ENCODE measurements at places on chromosomes 16 and 17. TPM values are rescaled to one million over a fixed set of nuclear protein-coding genes. Genes with fewer than 3 reads are reported as not detected.
A peak's percentile ranks its signal among the peaks of the same experiment; 100 is the strongest.

HAS3 gene
- 0.67 TPM for polyA plus RNA-seq

DNA sequence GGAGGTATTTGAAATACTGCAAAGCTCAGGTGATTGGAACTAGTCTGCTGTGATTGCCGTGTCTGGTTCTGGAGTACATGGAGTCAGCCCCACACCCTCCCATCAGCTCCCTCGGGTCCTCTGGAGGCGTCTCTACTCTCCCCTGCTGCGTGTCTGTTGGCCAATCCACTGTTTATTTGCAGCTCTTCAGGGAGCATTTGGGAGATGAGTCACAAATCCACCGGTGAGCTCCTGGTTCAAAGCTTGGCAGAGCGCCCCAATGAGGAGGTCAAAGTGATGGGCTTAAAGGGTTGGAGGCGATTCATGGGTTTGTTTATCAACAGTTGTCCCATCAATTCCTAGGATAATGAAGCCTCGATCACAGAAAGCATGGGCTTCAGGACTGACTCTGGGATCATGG is 14.6 kb downstream of the CALB2 start:
- no peak for DNase-seq
- no peak overlapping the region for H3K27ac ChIP-seq
- no peaks in the 10 kb centered on the region for H3K27me3 ChIP-seq

GRCh38 chr17:42806249-42806648 is 7.6 kb downstream of the CNTD1 start:
- no peak overlapping the region for H3K4me3 ChIP-seq
- H3K27me3 ChIP-seq = no peaks in the 10 kb centered on the region
- peak; percentile 87 for DNase-seq

GRCh38 chr17:72158895-72159885 is 38.4 kb downstream of the SOX9 start:
- no peaks in the 10 kb centered on the region for H3K4me1 ChIP-seq
- no peak overlapping the region for H3K27ac ChIP-seq
- no peak overlapping the region for H3K4me3 ChIP-seq
- no peaks in the 10 kb centered on the region for H3K36me3 ChIP-seq

GRCh38 chr16:50265260-50265659 is 1.1 kb upstream of the ADCY7 start:
- no peaks in the 10 kb centered on the region for H3K27me3 ChIP-seq
- H3K4me1 ChIP-seq = peaks cover 32% of the 10 kb centered on the region
- no peak overlapping the region for H3K4me3 ChIP-seq
- no peak overlapping the region for H3K27ac ChIP-seq
- no peaks in the 10 kb centered on the region for H3K36me3 ChIP-seq

ZNF469 gene
- under 0.01 TPM for polyA plus RNA-seq

BEAN1 gene
- not detected for polyA plus RNA-seq

DNA sequence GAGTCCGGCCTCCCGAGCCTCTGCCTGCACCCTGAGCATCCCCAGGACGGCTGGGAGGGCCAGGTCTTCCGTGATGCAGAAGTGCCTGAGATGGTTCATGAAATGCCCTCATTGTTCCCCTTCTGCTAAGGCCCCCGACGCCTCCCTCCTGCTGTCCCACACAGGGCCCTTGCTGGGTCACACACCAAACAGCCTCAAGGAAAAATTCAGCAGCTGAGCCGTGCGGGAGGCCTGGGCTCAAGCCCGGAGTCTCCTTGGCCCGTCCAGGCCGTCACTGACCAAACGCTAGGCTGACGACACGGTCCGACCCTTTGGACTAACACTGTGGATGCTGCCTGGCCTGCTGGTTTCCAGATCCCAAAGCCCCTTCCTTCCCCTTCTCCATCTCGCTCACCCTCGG is 90.2 kb downstream of the RTN4RL1 start:
- H3K27me3 ChIP-seq = no peaks in the 10 kb centered on the region
- H3K27ac ChIP-seq = no peak overlapping the region
- no peaks in the 10 kb centered on the region for H3K36me3 ChIP-seq
- no peak for DNase-seq

TP53TG3F gene
- not detected for polyA plus RNA-seq

- H3K4me1 ChIP-seq = no peaks in the 10 kb centered on the region
- H3K27ac ChIP-seq = no peak overlapping the region
- H3K36me3 ChIP-seq = peaks cover 37% of the 10 kb centered on the region
- no peak overlapping the region for H3K4me3 ChIP-seq
- DNase-seq = no peak
These were observed 11.1 kb downstream of the FANCA start for GRCh38 chr16:89805136-89805905.

- no peaks in the 10 kb centered on the region for H3K4me1 ChIP-seq
- no peaks in the 10 kb centered on the region for H3K27me3 ChIP-seq
- no peak for DNase-seq
These were observed 7.4 kb upstream of the COX10 start for GRCh38 chr17:14061666-14062560.

- peaks cover 3% of the 10 kb centered on the region for H3K36me3 ChIP-seq
- no peaks in the 10 kb centered on the region for H3K27me3 ChIP-seq
- peaks cover 3% of the 10 kb centered on the region for H3K4me1 ChIP-seq
- no peak for DNase-seq
- H3K27ac ChIP-seq = peak overlapping the region; percentile 50
These were observed 63.1 kb downstream of the BANP start for GRCh38 chr16:88014252-88014781.

KRTAP4-3 gene
- polyA plus RNA-seq = not detected

PIK3R6 gene
- 0.25 TPM for polyA plus RNA-seq

TBC1D3E gene
- not detected for polyA plus RNA-seq

DNA sequence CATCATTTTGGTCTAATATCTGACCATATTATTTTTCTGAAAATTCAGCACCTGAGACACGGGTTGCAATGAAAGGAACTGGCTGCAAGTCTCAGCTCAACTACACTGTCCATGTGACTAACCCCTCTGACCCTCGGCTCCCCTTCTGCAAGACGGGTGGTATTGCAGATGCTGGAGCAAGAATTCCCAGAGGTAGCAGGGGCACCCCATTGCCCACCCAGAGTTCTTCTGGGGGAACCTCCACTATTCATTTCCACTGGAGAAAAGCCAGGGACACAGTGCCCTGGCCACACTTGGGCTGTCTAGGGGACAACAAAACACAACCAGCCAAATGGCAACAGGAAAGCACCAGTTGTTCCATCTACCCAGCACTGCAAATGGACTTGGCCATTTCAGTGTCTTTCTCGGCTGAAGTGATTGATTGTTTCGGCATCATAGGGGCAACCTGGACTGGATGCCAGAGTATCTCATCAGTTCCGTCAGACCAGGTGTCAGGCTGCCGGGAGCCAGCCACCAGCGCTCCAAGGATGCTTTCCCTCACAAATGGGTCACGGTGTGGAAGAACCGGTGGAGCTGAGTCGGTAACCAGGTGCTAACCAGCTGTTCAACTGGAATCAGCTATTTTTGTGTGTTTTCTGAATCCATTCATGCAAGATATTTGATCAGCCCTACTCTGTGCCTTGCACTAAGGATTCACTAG is 58.1 kb downstream of the C16orf78 start:
- no peaks in the 10 kb centered on the region for H3K36me3 ChIP-seq
- H3K4me3 ChIP-seq = no peak overlapping the region
- H3K27me3 ChIP-seq = no peaks in the 10 kb centered on the region
- no peaks in the 10 kb centered on the region for H3K4me1 ChIP-seq

DNA sequence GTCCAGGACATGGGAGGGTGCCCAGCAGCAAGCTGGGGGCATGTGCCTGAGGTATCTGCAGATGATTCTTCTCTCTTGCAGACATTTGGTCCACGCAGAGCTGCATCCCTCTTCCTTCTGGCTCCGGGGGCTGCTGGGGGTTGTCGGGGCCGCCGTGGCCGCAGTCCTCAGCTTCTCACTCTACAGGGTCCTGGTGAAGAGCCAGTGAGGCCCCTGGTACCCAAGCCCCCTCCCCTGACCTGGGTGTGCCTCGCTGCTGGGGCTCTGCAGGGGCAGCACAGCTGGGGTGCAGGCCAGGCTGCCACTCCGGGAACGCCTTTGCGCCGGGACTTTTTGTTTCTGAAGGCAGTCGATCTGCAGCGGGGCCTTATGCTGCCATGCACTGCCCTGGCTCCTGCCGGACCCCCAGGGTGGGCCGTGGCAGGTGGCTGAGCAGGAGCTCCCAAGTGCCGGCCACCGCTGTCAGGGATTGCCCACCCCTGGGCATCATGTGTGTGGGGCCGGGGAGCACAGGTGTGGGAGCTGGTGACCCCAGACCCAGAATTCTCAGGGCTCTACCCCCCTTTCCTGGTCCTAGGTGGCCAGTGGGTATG is 2.0 kb upstream of the RHBDL1 start:
- no peak overlapping the region for H3K4me3 ChIP-seq
- peaks cover 5% of the 10 kb centered on the region for H3K4me1 ChIP-seq
- no peaks in the 10 kb centered on the region for H3K27me3 ChIP-seq
- DNase-seq = no peak

MMP25 gene
- 3.4 TPM for polyA plus RNA-seq

SMG1 gene
- polyA plus RNA-seq = 11.9 TPM
